ENCODE measurements at places on chromosomes 7 and 10.

DNA sequence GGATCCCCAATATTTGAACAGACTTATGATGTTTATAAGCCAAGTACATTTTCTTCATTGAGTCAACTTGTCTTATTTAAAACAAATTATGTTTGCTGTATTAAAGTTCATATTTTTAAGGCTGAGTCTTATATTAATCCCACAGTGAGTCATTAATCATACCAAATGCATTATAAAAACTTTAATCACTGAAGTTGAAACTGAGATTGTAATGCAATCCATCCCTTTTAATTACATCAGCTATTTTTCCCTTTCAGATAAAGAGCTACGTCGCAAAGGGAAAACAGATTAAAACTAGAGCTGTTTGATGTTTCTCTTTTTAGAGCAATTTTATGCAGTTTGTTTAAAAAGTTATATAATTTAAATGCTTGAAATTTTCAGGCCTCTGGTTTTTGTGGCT lies 183.0 kb downstream of the ARID5B start:
- no peak for DNase-seq

GRCh38 chr7:11714205-11714604 lies 117.8 kb downstream of the THSD7A start:
- no peak for DNase-seq

GRCh38 chr10:74502963-74503608 lies 323.3 kb upstream of the KAT6B start:
- DNase-seq: no peak

GRCh38 chr7:3089493-3089892 lies 45.8 kb upstream of the CARD11 start:
- DNase-seq: no peak

DNA sequence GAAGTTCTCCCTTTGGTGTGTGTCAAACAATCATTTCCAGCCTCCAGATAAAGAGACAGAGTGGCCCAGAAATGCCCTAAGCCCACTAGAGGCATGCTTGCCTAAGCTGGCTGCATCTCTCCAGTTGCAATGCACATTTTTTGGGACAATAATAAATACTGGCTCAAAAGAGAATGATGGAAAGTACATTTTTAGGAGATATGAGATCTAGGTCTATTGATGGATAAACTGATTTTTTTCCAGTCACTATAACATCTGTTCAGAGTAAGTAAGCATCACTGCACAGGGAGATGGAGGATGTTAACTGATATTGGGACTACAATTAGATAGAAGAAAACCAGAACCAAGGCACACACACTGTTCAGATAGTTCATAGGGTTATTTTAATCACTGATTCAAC lies 553.0 kb downstream of the GRM8 start:
- DNase-seq: no peak

- no peak for DNase-seq
Observed at GRCh38 chr7:44285561-44285960, 39.8 kb downstream of the CAMK2B start.

- DNase-seq: no peak
Observed at GRCh38 chr10:22581461-22581860, 132.9 kb downstream of the PIP4K2A start.

GRCh38 chr7:44631458-44632115 lies 25.2 kb downstream of the OGDH start:
- DNase-seq: no peak

DNA sequence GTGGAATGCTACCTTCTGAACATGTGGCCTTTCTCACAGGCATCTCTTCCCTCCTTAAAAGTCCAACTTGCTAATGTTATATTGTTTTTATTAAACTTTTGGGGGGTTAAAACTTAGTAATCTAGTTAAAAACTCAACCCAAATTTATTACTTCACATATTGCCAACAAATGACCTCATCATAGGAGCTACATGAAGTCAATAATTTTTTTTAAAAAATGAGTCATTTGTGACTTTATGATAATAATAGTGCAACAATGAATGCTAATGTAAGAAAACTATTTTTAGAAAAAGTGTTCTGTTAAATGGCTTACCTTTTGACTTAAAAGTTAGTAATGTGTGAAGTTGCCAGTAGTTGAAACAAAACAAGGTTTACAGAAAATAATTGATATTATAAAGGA lies 325.9 kb upstream of the FZD1 start:
- DNase-seq: no peak

DNA sequence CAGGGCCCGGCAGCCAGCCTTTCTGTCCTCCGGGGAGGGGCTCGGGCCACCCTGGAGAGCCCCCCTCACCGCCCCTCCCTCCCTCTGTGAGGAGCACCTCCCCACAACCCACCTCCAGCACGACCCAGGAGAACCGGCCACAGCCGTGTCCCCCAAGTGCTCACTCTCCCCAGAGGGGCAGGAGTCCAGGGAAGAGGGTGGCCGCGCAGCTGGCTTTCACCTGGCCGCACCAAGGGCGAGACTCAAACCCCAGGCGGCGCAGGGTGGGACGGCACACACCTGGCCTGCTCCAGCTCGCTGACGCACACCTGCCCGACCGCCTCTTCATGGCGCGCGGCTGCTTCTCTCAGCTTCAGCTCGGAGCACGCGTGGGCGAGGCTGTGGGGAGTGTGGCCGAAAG lies 73.4 kb downstream of the CFAP46 start:
- DNase-seq: no peak

DNA sequence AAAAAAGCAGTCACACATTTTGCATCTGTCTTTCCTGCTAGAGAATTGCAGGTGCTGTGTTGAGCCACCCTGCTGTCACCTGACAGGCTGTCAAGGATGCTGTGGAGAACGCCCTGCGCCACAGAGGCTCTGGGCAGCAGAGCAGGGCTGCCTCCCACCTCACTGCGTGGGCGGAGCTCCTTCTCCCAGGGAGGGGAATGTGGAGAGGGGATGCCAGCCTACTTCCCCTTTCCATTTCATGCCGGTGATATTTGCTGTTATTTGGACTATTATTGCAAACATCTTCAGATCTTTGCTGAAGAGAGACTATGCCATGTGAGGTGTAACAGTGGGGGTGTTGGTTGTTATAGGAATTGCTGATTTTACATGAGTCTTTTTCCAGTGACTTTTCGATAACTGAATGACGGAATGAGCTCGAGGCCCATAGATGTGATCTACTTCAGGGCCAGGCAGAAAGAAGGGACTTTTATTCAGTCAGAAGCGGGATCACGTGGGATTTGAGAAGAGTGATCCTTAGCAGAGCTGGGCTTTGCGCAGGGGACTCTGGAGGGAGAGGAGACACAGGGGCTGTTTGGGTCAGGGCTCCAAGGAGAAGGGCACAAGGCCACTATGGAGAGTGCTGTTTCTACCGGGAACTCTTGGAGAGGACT lies 13.6 kb upstream of the PRKAG2 start:
- DNase-seq: no peak

DNA sequence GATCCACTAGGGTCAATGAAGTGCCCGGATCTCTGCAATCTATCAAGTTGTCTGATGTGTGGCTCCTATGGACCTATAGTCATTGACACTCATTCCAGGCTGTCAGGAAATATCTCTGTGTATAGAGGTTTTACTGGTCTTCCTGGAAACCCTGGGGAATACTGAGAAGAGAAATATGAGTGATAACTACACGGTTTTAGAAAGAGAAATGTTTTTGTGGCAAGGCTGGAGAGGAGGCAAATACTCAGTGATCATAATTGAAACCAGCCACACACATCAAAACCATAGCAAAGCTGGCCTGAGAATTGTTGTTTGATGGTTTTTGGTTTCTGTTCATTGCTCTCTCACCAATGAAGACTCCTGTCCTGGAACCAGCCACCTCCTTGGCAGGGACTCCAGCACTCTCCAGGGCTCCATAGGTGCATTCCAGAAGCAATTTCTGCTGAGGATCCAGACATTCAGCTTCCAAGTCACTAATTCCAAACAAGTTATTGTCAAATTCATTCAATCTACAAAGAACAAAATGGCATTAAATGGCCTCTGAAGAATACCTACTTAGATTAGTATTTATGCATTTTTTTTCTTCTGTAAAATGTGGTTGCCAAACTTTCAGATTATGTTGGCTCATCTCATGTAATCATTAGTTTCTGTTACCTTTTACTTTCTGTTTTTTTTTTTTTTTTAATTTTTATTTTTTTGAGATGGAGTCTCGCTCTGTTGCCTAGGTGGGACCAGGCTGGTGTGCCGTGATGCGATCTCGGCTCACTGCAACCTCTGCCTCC lies 108.6 kb upstream of the ABI1 start:
- DNase-seq: peak; percentile 31

DNA sequence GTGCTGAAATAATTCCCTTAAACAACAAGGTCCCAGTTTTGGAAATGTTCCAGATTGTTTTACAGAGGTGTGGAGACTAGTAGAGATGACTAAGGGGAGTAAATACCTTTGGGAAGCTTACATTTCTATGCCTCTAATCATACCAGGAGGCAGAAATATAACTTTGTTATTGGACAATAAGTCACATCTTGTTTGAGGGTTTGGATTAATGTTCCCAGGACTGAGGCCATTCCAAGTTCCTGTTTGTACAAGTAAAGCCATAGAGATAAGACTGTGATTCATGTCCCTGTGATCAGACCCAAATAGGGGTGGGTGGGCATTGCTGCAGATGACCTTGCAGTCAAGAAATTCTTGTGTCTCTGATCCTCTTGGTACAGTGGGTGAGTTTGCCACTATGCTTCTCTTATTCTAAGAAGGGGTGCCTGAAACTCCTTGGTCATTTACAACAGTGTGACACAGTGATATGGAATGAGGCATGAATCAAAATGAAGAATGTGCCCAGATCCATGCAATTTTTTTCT lies 508.3 kb downstream of the SORCS3 start:
- DNase-seq: no peak
